ENCODE measurements at places on chromosomes 16 and 17.

DNA sequence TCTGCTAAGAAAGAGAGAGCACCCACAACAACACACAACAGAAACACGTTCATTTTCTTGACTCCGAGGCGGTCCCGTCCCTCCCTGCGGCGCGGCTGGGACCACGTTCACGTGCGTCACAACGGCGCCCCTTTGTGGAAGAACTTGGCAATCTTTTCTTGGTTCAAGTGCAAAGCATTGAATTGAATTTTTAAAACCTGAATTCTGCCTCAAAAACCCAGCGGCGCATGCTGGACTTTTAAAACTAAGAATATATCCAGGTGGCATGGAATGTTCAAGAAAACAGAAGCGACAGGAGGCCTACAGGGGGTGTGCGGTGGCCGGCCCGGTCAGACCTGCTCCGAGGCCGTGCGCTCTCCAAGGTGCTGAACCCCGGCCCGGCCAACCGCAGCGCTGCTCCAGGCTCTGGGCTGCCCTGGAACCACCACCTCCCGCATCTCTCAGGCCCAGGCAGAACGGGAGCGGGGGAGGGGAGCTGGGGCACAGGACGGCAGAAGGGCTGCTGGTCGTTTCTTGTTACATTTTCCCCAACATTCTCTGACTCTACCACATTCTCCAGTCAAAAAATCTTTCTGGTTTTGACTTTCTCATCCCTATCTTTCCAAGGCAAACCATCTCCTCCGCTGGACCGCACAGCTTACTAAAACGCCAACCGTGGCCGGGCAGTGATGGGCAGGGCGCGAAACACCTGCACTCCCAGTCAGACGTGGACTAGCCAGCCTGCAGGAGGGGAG is 3.4 kb upstream of the HEXD start:
- H3K4me3 ChIP-seq = no peak overlapping the region
- DNase-seq = peak; percentile 46
- H3K27ac ChIP-seq = no peak overlapping the region

DNA sequence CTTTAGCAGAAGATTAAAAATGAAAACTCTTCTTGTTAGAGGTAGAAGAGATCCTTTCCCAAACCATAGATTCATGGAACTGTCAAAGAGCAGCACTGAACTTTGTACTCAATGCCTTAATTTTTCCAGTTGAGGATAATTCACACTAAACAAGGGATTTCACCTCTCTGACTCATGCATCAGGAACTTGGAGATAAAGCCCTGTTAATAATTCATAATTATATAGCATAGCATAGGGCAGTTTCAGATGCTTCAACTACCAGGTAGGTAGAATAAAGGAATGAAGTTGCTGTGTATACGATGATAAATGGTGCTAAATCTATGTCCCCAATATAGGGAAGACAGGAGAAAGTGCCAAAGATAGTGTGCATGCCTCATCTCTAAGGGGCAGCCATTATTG is 450.4 kb downstream of the MAF start:
- H3K4me1 ChIP-seq = no peaks in the 10 kb centered on the region
- H3K27ac ChIP-seq = no peak overlapping the region
- no peak overlapping the region for H3K4me3 ChIP-seq
- no peak for DNase-seq
- no peaks in the 10 kb centered on the region for H3K27me3 ChIP-seq

DNA sequence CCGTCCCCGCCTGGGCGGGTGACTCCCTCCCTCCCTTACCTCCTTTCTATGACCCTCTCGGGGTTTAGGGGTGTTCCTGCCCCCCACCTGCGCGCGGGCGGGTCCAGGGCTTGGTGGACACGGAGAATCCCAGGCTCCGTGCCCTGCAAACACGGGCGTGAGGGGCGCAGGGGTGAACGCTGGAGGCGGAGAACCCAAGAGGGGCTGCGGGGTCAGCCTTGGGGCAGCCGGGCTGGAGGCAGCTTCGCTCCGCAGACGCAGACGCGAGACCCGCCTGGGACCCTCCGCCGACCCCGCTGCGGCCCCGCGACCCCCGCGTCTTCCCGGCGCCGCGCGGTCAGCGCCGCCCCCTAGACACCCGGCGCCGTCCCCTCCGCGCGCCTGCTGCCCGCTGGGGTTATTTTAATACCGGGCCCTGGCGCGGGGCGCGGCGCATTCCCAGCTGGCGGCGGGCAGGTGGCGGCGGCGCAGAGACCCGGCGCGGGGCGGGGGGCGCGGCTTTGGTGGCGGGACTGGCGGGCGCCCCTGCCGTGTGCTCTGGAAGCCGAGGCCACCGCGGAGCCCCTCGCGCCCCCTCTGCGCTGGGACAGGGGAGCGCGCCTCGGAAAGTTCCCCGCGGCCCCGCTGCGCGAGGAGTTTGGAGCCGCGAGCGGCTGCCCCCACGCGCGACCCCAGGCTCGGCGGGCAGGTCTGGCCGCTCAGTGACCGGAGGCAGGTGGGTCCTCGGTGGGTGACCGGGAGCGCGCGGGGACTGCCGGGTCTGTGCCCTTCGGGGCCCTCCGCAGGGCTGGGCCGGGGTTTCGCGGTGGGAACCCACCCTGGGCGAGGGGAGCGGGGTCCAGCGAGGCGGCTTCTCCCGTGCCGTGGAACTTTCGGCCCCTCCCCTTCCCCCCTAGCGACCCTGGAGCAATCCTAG is at the start of gene UTS2R:
UTS2R (plus strand) TSS at position 433 of the 916 bp plus-strand sequence. CDS start 2,560 bp downstream, outside the sequence.
- H3K4me3 ChIP-seq = peak within 1 kb of the TSS; percentile 14
- H3K27me3 ChIP-seq = peaks cover 56% of the 10 kb centered on the region
- no peak for DNase-seq
- H3K27ac ChIP-seq = no peak within 1 kb of the TSS
- no peaks in the 10 kb centered on the region for H3K4me1 ChIP-seq
- no peaks in the 10 kb centered on the region for H3K36me3 ChIP-seq

- no peak for DNase-seq
- no peaks in the 10 kb centered on the region for H3K4me1 ChIP-seq
- no peak overlapping the region for H3K4me3 ChIP-seq
- H3K27ac ChIP-seq = no peak overlapping the region
Measured at GRCh38 chr16:83441517-83441916, 366.3 kb upstream of the HSBP1 start.

DNA sequence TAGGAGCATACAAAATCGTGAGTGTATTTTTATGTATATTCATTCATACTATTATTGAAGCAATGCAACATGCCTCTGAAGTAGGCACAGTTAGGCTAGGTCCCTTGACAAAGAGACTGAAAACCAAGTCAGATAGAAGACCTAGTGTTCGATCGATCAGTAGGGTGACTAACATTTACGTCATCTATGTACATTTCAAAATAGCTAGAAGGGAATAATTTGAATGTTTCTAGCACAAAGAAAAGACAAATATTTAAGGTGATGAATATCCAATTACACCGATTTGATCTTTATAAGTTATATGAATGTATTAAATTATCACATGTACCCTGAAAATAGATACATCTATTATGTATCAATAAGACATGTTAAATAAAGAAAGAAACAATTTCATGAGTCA is 610.1 kb downstream of the TOX3 start:
- H3K4me1 ChIP-seq = peaks cover 7% of the 10 kb centered on the region
- DNase-seq = no peak
- H3K27ac ChIP-seq = no peak overlapping the region

DNA sequence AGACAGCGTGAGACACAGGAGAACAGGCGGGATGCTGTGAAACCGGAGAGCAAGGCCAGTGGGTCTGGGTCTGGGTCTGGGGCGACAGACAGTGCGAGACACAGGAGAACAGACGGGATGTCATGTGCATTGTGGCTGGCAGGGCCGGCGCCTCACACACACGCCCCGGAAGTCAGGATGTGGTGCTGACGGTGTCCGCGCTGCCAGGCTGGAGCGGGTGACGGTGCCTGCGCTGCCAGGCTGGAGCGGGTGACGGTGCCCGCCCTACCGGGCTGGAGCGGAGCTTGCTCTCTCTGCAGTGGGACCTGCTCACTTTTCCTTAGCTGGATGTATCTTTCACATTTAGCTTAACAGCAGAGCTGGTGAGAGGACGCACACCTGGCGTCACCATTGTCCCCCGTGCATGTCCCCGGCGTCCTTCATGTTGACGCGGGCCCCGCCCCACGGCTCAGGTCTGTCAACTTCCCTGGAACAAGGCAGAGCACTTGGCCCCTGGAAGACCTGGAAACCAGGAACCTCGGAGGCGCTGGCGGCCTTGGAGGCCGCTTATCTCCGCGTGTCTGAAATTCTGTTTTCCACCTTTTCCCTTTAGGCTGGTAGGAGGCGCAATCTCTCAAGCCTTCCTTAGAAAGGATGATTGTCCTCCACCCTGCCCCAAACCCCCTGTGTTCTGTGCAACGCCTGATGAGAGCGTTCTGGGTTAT is 43.0 kb upstream of the ZNF750 start:
- no peak for DNase-seq
- H3K36me3 ChIP-seq = no peaks in the 10 kb centered on the region
- no peak overlapping the region for H3K27ac ChIP-seq
- H3K4me1 ChIP-seq = 0 out of 2 replicates have a peak, but pooled peaks cover 3% of the 10 kb centered on the region

DNA sequence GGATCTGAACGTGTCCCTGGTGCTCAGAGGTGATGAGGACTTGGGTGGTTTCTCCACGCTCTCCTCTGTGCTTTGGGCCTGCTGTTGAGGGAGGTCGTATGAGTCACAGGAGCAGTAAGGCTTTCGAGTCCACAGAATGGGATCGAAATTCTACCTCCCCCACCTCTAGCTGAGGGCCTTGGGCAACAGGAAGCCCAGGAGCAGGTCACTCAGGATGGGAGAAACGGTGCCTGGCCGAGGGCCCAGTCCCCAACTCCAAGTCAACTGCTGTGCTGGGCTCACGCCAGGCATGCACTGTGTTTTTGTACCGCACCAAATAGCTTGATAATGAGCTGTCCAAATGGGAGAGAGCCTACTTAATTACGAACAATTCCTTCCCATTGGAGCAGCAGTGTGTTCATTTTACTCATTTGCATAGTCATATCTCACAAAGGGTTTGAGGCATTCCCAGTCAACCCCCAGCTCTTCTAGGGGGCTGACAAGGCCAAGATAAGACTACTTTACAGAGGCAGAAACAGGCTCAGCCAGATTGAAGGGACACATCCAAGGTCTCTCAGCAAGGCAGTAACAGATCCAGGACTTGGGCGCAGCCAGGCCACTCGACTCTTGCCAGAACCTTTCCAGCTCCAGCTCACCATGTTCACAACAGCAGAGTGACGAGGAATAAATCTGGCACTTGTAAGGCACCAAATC is 53.6 kb downstream of the WNT3 start:
- H3K27me3 ChIP-seq = peaks cover 14% of the 10 kb centered on the region
- no peaks in the 10 kb centered on the region for H3K36me3 ChIP-seq
- H3K4me1 ChIP-seq = peaks cover 4% of the 10 kb centered on the region
- no peak overlapping the region for H3K27ac ChIP-seq
- H3K4me3 ChIP-seq = no peak overlapping the region

DNA sequence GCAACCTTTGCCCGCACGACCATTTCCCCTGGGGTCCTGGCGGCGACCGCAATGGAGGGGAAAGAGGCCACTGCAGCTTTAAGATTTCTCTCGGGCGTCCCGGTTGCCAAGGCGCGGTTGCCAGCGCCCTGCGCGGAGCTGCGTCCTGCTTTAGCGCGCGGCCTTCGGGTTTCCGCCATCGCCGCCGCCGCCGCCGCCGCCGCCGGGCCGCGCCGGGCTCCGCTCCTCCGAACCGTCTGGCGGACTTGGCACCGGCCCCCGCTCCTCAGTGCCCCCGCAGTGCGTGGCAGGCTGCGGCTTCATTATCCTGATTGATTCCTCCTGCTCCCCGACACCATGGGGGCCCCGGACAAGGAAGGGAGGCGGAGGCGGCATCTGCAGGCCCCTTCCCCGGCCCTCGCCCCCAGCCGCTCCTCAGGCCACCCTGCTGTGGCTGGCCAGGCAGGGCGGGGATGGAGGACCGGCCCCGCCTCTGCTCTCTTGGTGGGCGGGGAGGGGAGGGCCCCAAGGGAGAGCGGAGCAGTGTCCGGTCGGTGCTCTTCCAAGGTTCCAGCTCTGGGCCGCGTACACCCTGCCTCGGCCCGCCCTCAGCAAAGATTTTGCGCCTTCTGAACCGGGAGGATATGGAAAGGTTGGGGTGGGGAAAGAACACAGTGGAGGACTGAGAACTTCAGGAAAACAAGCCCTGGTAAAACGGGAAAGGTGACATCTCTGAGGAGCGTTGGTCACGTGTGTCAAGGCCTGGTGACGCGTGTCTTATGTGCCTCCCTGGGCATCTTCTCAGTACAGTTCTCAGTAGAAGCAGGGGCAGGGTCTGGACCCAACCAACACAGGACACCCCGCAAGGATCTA is 34.0 kb downstream of the NEUROD2 start:
- peak overlapping the region; percentile 48 for H3K4me3 ChIP-seq
- H3K36me3 ChIP-seq = no peaks in the 10 kb centered on the region
- DNase-seq = peak; percentile 84
- no peak overlapping the region for H3K27ac ChIP-seq
- peaks cover 12% of the 10 kb centered on the region for H3K4me1 ChIP-seq
- no peaks in the 10 kb centered on the region for H3K27me3 ChIP-seq

- no peaks in the 10 kb centered on the region for H3K4me1 ChIP-seq
- no peak overlapping the region for H3K27ac ChIP-seq
- H3K27me3 ChIP-seq = peaks cover 5% of the 10 kb centered on the region
- DNase-seq = no peak
- H3K4me3 ChIP-seq = peak overlapping the region; percentile 28
Measured at GRCh38 chr16:88784856-88785105, 239 bp downstream of the PIEZO1 start.

GRCh38 chr17:17921192-17922069 is 50.8 kb downstream of the TOM1L2 start:
- H3K36me3 ChIP-seq = no peaks in the 10 kb centered on the region
- H3K4me3 ChIP-seq = no peak overlapping the region
- peak; percentile 77 for DNase-seq
- H3K27me3 ChIP-seq = no peaks in the 10 kb centered on the region
- peaks cover 14% of the 10 kb centered on the region for H3K4me1 ChIP-seq

DNA sequence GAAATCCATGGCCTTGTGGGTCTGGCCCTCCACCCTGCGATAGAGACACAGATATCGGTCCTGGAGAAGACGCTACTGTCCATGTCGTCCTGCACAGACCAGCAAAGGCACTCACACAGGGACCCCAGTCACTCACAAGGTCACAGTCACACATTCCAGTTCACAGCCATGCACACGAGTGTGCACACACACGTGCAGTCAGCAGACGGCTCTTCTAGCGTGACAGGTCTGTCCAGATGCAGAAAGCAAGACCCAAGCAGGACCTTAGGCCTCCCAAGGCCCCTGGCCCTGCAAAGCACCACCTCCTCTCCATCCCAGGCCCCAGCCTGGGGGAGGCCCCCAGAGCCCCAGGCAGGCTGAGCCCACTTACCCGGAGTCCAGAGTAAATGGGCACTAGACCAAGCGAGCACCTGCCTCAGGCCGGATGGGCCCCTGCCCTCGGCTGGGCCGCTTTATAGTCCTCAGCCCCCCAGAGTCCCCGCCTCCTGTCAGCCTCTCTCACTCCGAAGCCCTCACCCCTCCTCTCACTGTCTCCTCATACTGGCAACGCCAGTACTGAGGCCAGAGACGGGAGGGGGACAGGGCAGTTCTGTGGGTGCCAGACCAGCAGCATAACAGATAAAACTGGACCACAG is at the start of gene PPY:
PPY (minus strand) TSS at position 426 of the 635 bp plus-strand sequence. CDS start 822 bp downstream, outside the sequence.
- no peak within 1 kb of the TSS for H3K4me3 ChIP-seq
- DNase-seq = no peak
- peaks cover 24% of the 10 kb centered on the region for H3K27me3 ChIP-seq
- peaks cover 5% of the 10 kb centered on the region for H3K4me1 ChIP-seq
- no peak within 1 kb of the TSS for H3K27ac ChIP-seq

Data from H1 (cell line).